ENCODE measurements at places on chromosomes 6 and 20.

- no peak for DNase-seq
These were observed 35.0 kb upstream of the DSN1 start for GRCh38 chr20:36808317-36809257.

GRCh38 chr20:47231382-47232039 lies 125.0 kb downstream of the ZMYND8 start:
- DNase-seq: no peak

DNA sequence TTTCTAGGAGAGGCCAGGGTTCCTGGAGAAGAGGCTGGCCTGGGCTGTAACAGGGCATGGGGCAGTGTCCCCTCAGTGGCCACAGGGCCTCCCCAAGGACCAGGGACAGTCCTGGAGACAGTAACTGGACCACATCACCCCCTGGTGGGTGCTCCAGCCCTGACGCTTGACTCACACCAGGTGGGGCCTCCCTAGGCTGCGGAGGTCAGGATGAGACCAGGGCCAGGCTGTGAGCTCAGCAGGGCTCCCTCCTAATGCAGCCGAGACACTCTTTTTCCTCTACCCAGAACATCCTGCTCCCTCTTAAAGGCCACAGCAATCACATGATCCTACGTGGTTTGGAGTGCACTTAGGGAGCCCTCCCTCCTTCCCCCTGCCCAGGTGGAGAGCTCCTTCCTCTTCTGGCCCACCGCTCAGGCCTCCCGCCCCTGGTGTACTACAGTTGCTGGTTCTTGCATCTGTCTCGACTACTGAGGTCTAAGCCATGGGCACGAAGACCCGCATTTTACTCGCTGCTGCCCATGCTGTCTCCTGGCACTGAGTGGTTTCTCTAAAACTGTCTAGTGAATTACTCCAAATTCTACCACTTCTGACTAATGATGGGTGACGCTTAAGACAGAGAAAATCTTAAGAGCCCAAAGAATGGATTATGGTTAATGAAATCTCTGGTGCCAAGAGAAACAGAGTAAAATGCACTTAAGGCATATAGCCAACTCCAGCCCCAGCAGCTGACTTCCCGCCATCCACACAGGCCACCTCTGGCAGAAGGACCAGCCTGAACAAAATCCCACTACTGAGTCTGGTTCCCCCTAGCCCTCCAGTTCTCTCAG lies 166.1 kb upstream of the CST7 start:
- DNase-seq: no peak

DNA sequence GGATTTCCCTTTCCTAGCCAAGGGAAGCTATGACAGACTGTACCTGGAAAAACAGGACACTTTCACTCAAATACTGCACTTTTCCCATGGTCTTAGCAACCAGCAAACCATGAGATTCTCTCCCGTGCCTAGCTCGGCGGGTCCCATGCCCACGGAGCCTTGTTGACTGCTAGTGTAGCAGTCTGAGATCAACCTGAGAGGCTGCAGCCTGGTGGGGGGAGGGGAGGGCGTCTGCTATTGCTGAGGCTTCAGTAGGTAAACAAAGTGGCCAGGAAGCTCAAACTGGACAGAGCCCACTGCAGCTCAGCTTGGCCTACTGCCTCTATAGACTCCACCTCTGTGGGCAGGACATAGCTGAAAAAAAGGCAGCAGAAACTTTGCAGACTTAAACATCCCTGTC lies 61.8 kb downstream of the EPM2A start:
- DNase-seq: no peak

DNA sequence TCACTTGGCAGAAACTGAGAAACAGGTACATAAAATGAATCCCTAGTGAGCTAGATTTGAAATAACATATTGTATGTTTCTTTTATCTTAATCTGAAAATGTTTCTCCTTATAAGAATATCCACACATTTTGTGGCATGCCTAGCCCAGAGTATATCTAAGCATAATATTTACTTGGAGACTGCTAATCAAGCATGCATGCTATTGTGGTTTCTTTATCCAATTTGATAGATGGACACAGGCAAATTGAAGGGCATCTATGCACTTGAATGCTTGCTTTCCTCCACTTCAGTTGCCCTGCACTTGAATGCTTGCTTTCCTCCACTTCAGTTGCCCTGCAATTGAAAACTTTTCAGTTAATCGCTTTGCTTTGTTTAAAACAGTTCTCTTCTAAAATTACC lies 729.8 kb downstream of the TBC1D32 start:
- DNase-seq: no peak

- DNase-seq: peak; percentile 71
These were observed at the start of gene MICA for GRCh38 chr6:31403283-31404060. Gene MICA, plus strand, starts transcription at chr6:31403595. Its CDS starts 38 bp downstream, at chr6:31403633.

DNA sequence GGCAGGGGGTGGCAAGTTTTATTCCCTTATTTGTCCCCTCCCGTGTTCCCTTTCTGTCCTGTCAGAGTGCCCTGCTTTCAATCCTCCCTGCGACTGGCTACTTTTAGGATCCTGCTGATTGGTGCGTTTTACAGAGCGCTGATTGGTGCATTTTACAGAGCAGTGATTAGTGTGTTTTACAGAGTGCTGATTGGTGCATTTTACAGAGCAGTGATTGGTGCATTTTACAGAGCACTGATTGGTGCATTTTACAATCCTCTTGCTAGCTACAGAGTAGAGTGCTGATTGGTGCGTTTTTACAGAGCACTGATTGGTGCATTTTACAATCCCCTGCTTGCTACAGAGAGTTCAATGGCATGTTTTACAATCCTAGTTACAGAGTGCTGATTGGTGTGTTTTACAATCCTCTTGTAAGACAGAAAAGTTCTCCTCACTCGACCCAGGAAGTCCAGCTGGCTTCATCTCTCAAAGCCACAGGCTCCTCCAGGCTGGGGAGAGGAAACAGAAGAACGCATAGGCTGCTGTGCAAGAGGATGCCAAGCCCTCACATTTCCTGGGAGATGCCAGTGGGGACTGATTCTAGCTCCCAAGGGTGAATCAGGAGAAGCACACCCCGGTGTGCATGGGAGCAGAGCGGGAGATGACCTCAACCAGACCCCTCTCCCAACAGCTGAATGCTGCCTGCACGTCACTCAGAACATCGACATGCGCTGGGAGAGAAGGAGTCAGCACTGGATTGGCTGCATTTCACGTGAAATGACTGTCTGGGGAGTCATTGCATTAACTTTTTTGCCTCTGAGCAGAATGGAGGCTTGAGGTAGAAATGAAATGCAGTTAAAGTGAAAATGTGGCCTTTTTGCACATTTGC lies 48.3 kb upstream of the SLC22A23 start:
- no peak for DNase-seq

DNA sequence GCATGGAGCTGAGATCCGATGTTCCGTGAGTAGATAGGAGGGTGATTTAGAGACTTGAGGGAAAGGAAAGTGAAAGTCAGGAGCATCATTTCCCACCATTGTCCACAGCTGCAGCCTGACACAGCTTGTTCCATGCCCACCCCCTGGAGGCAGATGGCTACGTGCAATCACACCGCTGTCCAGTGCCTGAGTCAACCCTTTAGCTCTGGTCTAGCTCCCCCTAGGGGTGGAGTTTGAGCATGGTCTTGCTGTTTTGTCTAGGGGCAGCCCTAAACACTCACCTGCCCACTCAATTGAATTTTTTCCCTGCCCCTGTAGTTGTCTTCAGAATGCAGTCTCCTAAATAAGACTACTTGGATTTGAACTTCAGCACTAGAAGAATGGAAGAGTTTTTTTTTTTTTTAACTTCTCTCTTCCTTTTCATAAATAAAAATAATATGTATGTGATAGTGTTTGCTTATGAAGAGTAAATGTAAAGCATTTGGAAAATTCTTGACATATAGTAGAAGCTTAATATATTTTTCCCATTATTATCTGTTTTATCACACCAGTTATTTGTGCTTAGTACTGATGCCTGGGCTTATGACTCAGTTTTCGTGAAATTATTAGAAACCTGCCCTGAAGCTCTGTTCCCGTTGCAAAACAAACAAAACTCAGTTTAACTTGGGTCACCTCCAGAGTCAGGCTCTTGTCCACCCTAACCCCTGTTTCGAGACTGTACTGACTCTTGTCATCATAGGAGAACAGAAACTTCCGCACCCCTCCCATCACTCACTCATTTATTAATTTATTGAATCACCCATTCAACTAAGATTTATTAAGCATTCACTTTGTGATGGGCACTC lies 814.8 kb downstream of the MAFB start:
- DNase-seq: peak; percentile 42

GRCh38 chr20:21509597-21510371 lies 4.1 kb downstream of the NKX2-2 start:
- DNase-seq: no peak

DNA sequence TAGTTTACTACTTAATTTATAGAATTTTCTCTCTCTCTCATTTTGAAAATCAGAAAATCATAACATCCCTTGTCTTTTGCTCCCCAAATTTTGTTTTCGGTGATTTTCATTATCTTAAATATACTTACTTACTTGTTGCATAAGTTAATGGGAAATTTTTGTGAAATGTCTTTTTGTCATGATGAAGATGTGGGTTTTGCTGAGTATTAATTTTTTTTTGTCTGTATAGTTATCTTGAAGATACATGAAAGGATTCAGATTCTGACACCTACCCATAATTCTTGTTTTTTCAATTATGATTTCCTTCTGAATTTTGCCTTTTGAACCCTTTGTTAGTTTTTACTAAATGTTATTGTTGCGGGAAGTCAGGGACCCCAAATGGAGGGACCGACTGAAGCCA lies 817.9 kb downstream of the EYS start:
- DNase-seq: no peak

- DNase-seq: no peak
These were observed 131.0 kb upstream of the MLN start for GRCh38 chr6:33934731-33935270.

DNA sequence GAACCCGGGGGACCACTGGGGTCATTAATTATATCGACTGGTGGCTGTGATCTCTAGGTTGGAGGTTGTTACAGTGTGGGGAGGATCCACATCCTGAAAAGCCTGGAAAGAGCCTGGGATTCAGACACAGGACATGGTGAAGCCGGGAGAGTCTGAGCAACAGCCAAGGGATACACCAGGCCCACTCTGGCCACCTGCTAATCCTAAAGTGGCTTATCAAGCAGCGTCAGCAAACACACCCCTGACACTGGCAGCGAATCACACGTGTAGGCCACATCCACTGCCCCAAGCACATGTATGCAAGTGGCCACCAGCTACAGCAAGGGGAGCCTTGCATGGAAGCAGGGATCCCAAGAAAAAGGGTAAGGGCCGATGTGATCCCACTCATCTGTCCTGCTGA lies 41.0 kb downstream of the GFOD1 start:
- no peak for DNase-seq

DNA sequence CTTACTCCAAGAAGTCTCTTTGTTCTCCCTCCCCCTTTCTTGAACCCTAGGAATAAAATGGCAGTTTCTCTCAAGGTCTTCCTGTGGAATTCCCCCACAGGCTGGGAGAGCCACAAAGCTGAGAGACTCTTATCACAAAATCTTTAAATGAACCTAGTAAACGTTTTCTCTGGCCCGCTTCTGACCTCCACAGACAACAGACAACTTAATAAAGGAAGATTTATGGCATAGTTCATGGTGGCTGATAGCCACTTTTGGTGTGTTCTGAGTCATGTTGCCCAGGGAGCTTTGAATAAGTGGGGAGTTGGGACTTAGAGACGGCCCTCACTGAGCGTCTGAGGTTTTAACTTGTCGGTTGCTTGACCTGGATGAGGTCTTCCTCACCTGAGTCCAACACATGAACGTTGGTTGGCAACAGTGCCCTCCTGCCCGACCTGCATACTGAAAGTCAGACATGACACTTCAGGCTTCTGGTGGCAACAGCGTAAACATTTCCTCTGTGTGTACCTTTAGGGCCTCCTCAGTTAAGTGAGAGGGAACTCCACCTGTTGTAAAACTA lies 124.1 kb downstream of the FOXO3 start:
- no peak for DNase-seq

DNA sequence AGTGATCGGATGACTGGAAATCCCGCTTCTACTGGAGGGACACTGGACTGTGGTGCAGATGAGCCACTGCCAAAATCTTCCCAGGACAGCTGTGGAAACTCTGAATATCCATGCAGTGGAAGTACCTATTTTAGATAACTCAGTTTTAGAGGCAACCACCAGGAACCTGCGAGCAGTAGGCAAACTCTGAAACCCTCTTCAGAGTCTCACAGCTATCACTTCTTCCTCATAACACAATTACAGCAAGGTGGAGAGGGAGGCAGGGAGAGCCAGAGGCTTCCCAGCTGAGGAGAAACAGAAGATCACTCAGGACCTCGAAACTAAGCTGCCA lies 322.8 kb upstream of the NT5E start:
- DNase-seq: no peak

GRCh38 chr6:15096894-15097837 lies 148.7 kb upstream of the JARID2 start:
- no peak for DNase-seq

DNA sequence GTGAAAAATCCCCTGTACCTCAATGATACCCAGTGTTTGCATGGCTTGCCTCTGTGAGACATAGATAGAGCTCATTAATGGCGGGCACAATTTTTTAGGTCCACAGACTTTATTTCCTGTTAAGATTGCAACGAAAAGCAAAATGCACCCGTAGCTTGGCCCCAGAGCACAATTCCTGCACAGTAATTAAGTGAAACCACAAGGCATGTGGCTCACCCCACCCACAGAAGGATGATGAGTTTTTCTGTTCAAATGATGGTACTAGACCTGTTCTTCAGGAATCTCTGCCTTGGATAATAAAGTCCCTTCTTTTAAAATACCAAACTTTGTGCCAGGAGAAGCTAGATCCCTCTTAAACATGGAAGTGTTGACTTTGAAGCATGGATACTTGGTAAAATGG lies 738.1 kb downstream of the QKI start:
- no peak for DNase-seq

DNA sequence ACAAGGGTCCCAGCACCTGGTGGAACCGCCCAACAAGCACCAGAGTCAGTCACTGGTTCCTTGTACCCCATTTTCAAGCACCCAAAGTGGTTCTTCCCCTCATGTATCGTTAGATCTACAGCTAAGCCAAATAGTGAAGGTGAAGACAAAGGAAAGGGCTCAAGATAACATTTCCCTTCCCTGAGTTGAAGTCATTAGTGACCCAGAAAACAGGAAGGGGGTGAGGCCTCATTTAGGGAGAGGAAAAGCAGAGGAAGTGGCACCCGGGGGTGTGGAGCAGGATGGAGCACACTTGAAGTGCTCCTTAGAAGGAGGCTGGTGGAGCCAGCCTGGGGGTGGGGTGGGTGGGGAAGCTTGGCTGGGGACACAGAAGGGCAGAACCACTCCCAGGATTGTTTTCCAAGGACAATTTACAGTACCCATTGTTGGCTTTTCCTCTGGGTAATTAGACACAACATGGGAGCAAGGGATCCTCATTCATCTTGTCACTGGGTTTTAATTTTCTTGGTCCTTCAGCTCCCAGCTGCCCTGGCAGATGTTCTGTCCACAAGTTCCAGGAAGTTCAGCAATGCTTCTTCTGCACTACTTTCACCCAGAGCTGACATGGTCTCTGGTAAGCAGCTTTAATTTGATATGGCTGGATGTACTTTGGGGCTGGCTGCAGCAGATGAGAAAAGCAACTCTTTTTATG lies 73.3 kb upstream of the CD93 start:
- no peak for DNase-seq
